ENCODE measurements at places on chromosomes 3 and 15.

GRCh38 chr3:194158942-194159439, 23.0 kb downstream of the HES1 start:
- no peak for DNase-seq

GRCh38 chr3:170909129-170909903, 879 bp upstream of the EIF5A2 start:
- DNase-seq: peak; percentile 3

GRCh38 chr15:95134431-95135110, 903.2 kb downstream of the MCTP2 start:
- no peak for DNase-seq

DNA sequence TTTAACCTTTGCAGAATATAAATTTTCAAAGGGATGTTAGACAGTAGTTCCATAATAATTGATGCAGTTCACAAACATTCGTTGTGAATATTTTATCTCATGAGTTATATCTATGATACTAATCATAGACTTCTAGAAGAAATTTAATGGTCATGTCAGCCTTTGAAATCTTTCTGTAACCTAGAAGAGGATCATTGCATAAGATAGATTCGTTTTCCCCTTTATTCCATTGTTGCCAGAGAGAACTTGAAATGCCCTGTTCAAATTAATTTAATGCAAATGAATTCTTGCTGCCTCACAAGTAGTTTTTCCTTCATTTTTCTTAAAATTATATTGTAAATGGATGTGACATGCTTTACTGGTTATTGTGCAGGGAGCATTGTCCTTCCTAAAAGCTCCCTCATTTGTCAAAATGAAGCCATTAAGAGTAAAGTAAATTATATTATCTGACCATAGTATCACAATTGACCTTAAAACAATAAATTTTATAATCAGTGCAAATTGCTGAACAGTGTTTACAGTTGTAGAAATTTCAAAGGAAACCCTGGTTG, 128.5 kb upstream of the ZNF717 start:
- no peak for DNase-seq

DNA sequence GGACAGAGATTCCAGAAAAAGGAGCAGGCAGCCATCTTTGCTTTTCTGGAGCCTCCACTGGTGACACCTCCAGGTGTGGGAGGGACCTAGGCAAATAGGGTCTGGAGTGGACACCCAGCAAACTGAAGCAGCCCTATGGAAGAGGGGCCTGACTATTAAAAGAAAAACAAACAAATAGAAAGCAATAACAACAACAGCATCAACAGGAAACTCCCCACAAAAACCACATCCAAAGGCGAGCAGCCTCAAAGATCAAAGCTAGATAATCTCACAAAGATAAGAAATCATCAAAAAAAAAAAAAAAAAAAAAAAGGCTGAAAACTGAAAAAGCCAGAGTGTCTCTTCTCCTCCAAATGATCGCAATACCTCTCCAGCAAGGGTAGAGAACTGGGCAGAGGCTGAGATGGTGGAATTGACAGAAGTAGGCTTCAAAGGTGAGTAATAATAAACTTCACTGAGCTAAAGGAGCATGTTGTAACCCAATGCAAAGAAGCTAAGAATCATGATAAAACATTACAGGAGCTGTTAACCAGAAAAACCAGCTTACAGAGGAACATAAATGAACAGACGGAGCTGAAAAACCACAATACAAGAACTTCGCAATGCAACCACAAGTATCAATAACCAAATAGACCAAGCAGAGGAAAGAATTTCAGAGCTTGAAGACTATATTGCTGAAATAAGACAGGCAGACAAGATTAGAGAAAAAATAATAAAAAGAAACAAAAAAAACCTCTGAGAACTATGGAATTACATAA, 225.4 kb downstream of the CTNNB1 start:
- DNase-seq: no peak

DNA sequence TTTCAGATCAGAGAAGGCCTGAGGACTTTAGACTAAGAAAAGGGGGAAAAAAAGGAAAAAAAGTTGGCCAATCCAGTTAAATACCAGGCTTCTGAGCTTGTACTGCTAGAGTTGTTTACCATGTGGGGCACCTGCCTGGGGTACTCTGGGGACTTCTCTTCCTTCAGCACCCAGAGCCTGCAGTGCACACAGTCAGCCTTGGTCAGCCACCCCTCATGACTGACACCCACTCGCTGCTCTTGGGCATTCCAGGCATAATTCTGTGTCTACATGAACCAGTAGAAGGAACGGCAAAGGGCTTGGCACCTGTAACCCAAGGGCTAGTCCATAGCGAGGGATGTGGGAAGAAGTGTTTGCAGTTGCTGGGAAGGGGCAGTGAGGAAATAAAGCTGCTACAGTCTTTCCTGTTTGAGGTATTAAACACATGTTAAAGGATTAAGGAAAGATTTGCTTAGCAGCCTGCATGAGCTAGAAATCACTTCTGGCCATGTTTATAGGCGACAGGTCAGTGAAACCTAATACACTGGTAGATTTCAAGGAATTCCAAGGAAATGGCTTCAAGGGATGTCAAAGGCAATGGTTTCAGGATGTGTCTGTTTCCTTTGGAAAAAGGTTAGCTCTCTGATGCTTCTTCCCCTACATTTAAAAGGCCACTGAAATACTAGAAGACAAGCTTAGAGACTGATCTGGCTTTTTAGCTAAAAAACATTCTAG, 232.5 kb downstream of the CHST2 start:
- DNase-seq: no peak

DNA sequence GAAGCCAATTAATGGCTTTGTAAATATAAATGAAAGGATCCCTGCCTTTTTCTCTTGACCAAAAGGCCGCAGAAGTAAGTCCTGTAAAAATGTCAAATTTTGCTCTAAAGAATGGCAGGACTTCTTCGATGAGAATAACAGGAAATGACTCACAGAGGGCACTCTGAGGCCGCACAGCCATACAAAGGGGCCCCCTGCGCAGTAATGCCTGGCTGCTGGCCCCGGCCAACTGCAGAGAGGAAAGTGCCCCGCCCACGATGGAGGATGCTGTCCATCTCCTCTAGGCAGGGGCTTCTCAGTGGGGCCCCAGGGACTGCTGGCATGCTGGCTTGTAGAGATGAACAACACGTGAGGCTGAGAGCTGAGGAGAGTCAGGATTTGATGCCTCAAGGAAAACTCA, 18.1 kb upstream of the SCN10A start:
- peak; percentile 1 for DNase-seq

DNA sequence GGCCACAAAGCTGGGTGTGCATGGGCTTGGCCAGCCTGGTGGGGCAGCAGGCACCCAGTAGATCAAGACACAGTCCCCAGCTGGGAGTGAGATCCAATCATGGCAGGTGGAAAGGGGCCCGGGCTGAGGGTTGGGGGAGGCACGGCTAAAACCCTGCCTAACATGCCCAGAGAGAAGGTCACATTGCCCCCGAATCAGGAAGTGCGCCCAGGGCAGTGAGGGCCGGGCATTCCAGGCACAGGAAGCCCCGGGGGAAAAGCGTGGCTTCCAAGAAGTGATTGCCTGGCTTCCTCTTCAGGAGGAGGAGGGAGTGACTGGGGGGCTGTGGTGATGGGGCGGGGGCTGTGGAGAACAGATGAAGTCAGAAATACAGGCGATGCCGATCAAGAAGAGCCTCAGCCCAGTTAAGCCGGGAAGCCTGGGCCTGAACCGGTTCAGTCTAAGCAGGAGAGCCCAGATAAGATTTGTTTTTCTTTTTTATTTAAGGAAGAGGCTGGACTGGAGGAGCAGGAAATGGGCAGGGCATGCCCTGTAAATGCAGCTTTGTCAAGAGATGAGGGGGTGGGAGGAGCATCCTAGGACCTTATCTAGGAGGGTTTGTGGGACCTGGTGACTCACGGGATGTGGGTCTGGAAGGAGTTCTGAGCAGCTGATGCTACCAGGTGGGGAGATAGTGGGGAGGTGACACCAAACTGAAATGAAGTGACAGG, 83.9 kb downstream of the CHSY1 start:
- peak; percentile 28 for DNase-seq

DNA sequence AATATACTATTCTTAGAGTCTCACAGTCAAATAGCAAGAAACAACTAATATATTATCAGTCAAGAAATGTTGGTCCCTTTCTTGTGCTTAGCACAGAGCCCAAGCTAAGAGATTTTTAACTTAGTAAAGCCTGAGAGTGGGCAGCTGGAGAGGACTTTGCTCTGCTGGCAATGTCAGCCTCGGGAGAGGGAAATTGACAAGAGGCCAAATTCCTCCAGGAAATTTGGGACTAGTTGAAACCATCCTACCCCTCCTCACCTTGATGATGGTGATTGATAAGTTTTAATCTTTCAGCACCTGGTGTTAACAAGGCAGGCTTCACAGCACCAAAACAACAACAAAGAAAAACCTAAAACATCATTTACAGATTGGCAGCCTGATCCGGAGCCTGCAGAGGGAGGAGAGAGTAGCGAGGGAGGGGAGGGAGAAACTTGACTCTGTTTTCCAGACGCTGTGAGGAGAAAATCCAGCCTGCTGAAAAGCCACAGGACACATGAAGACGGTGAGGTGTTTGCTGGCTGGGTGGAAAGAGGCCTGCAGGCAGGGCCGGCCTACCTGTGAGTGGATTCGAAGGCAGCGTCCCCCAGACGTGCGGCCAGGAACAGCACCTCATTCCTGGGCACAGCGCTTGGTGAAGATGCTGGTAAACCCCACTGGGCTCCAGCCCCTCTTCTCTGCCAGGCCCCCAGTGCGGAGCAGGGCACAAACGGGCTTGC, 150.9 kb downstream of the LRRC28 start:
- no peak for DNase-seq

- DNase-seq: no peak
Observed at GRCh38 chr3:62433396-62433795, 60.0 kb upstream of the FEZF2 start.

GRCh38 chr15:80468796-80469195, 64.6 kb downstream of the ARNT2 start:
- DNase-seq: no peak

GRCh38 chr3:32733631-32734229, 48.7 kb downstream of the CNOT10 start:
- DNase-seq: peak; percentile 16

DNA sequence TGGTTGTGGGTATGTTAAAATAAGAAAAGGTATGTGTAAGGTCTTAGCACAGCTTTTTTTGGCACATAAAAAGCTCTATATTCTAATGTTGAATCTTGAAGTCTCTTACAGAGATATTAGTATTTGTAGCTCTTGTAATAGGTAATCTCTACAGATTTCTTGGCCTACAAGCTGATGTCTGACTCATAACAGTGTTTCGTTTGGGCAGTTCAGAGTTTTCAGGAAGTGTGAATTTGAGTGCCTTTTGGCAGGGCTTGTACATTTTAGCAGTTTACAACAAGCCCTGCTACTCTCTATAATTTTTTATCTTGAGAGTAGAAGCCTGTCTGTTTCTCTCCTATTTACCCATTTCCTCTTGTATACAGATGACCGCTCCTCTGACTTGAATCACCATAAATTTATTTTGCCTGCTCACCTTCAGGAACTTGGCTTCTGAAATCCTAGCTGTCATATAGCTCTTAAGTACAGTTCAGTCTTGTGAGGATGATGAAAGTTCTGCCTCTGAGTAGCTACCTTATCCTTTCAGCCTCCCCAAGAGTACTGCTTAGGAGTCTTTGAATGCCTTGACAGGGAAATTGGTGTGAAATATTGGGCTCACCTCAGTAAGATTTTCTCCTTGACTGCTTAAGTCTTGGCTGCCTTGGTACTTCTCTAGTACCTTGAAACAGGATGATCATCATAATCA, 419.9 kb upstream of the RARB start:
- DNase-seq: no peak

DNA sequence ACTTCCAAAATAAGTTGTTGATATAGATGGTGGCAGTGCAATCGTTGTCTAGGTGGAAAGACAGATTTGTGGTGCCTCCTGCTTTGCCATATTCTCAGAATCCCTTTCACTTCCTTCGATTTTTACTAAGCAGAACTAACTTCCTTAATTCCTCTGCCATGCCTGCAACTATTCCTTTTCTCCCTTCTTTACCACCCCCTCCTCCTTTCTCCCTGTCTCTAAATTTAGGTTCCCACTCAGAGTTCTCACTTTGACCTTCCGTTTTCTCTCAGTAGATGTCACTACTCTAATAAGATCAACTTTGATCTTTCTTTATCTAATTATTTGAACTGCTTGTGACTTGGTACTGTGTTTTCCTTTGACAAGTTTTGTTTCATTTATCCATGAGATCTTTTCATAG, 351.2 kb downstream of the LPP start:
- DNase-seq: no peak

Measured in globus pallidus (tissue), 1 donor.